ENCODE measurements at places on chromosomes 1 and 21. TPM values are rescaled to one million over a fixed set of nuclear protein-coding genes. Genes with fewer than 3 reads are reported as not detected.

The NTMT2 gene
- total RNA-seq = not detected

The CRYBG2 gene
- total RNA-seq = 2.3 TPM

The ACTL8 gene
- total RNA-seq = not detected

The TPM3 gene
- 412 TPM for total RNA-seq
